Activated CD8-positive, alpha-beta T cell treated with anti-CD3 and anti-CD28 coated beads for 36 hours (primary cell): ENCODE measurements at places on chromosomes 4 and X. TPM values are rescaled to one million over a fixed set of nuclear protein-coding genes. Genes with fewer than 3 reads are reported as not detected.

GRCh38 chr4:145154573-145154972 is 25.8 kb downstream of the OTUD4 start:
- peaks cover 46% of the 10 kb centered on the region for H3K36me3 ChIP-seq
- DNase-seq, result peak; percentile 11
- H3K4me3 ChIP-seq, result no peak overlapping the region
- peaks cover 9% of the 10 kb centered on the region for H3K4me1 ChIP-seq
- peak overlapping the region; percentile 42 for H3K27ac ChIP-seq

GRCh38 chr4:174058846-174059245 is 224.6 kb downstream of the FBXO8 start:
- H3K27ac ChIP-seq, result no peak overlapping the region
- H3K4me1 ChIP-seq, result no peaks in the 10 kb centered on the region
- H3K27me3 ChIP-seq, result no peaks in the 10 kb centered on the region
- H3K4me3 ChIP-seq, result no peak overlapping the region

The GAB3 gene
- 3.9 TPM for total RNA-seq

- no peak overlapping the region for H3K27ac ChIP-seq
- H3K36me3 ChIP-seq, result no peaks in the 10 kb centered on the region
- no peaks in the 10 kb centered on the region for H3K27me3 ChIP-seq
- no peak overlapping the region for H3K4me3 ChIP-seq
- H3K4me1 ChIP-seq, result no peaks in the 10 kb centered on the region
- no peak for DNase-seq
These were observed 741.8 kb upstream of the INTU start for GRCh38 chr4:126890994-126891393.

- H3K4me1 ChIP-seq, result peaks cover 2% of the 10 kb centered on the region
- no peaks in the 10 kb centered on the region for H3K36me3 ChIP-seq
- H3K27me3 ChIP-seq, result no peaks in the 10 kb centered on the region
- no peak for DNase-seq
- H3K27ac ChIP-seq, result no peak overlapping the region
- H3K4me3 ChIP-seq, result no peak overlapping the region
These were observed 92.0 kb downstream of the PDGFRA start for GRCh38 chr4:54320826-54321685.

DNA sequence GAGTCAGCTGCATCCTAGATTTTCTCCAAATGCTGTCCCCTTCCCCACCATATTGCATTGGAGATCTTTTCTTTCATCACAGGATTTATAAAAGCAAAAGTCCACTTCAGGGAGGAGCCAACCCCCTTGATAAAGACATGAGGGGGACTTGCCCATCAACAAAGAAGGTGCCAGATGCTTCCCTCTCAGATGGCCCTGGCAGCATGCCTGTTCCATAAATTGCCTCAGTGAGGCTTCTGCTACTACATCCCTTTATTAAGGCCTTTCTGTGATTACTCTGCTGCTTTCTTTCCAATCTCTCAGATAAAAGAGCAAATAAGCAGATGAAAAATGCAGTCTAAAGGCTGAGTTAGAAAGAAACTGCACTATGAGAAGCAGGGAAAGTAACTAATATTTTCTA is 511.6 kb downstream of the PACRGL start:
- no peak overlapping the region for H3K4me3 ChIP-seq
- no peaks in the 10 kb centered on the region for H3K4me1 ChIP-seq
- H3K27ac ChIP-seq, result no peak overlapping the region
- no peak for DNase-seq
- no peaks in the 10 kb centered on the region for H3K36me3 ChIP-seq

GRCh38 chr4:130485371-130485770 is 1389.4 kb downstream of the C4orf33 start:
- H3K36me3 ChIP-seq, result no peaks in the 10 kb centered on the region
- no peak overlapping the region for H3K4me3 ChIP-seq
- H3K27me3 ChIP-seq, result no peaks in the 10 kb centered on the region
- no peak for DNase-seq
- no peak overlapping the region for H3K27ac ChIP-seq
- no peaks in the 10 kb centered on the region for H3K4me1 ChIP-seq

The VEGFD gene
- not detected for total RNA-seq

- peaks cover 17% of the 10 kb centered on the region for H3K27me3 ChIP-seq
- no peaks in the 10 kb centered on the region for H3K36me3 ChIP-seq
- no peaks in the 10 kb centered on the region for H3K4me1 ChIP-seq
- H3K27ac ChIP-seq, result no peak overlapping the region
- no peak overlapping the region for H3K4me3 ChIP-seq
These were observed 44.1 kb upstream of the SGMS2 start for GRCh38 chr4:107780665-107781064.

The CSAG2 gene
- total RNA-seq, result not detected

The RAB39B gene
- total RNA-seq, result 13.2 TPM

- H3K4me1 ChIP-seq, result peaks cover 4% of the 10 kb centered on the region
- no peak overlapping the region for H3K4me3 ChIP-seq
- peaks cover 12% of the 10 kb centered on the region for H3K27me3 ChIP-seq
- no peak for DNase-seq
- H3K27ac ChIP-seq, result no peak overlapping the region
These were observed 16.1 kb downstream of the CLCN4 start for GRCh38 chrX:10172877-10173276.

- peaks cover 24% of the 10 kb centered on the region for H3K4me1 ChIP-seq
- H3K27ac ChIP-seq, result peak within 1 kb of the TSS; percentile 96
- H3K27me3 ChIP-seq, result no peaks in the 10 kb centered on the region
- peak; percentile 93 for DNase-seq
- peak within 1 kb of the TSS; percentile 98 for H3K4me3 ChIP-seq
- H3K36me3 ChIP-seq, result peaks cover 3% of the 10 kb centered on the region
These were observed at the start of gene METTL14 for GRCh38 chr4:118684873-118685811. TSS of gene METTL14 (plus strand) at chr4:118685392. CDS start at chr4:118685535, 143 bp downstream.

The TAF7L gene
- total RNA-seq, result not detected
